T-helper 17 cell (primary cell): ENCODE measurements at places on chromosomes 13 and 19. TPM values are rescaled to one million over a fixed set of nuclear protein-coding genes. Genes with fewer than 3 reads are reported as not detected.
A peak's percentile ranks its signal among the peaks of the same experiment; 100 is the strongest.

The PRKCG gene
- total RNA-seq, result 1.4 TPM

The MEGF8 gene
- total RNA-seq, result 4.6 TPM

The ZNF468 gene
- total RNA-seq, result 12.2 TPM

The ZNF606 gene
- 7.1 TPM for total RNA-seq

The CACNG7 gene
- total RNA-seq, result not detected

The WDR18 gene
- 42.8 TPM for total RNA-seq

The GDF15 gene
- total RNA-seq, result 0.29 TPM

The KRTDAP gene
- total RNA-seq, result not detected

The ZNF541 gene
- total RNA-seq, result 0.99 TPM

The ARRDC5 gene
- total RNA-seq, result 4.8 TPM

The KLK14 gene
- total RNA-seq, result 0.39 TPM

The LCP1 gene
- total RNA-seq, result 485 TPM

DNA sequence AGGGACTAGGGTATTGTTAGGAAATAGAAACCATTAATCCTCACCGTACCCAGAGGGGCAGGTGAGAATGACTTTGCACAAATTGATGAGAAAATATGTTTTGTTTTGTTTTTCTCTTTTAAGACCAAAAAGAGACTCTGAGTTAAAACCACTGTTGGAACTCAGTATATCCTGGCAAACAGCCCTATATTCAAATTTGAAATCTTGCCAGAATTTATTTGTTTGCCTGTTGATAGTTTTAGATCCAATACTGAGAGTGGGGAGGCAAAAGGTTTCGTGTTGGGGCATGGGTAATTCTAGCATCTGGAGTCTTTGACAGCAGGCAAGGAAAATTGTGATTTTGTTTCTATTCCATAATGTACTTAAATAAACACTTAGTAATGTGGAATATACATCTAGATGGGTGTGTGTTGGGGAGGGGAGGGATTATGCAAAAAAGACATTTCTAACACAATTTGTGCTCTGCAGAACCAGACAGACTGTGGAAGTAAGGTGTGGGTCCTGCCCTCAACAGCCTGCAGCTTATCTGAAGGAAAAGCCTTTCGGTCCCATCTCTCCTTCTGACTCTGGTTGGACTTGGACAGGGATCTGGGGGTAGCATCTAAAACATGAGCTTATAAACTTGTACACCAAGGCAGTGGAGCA is 190.7 kb downstream of the OXGR1 start:
- no peak overlapping the region for H3K4me3 ChIP-seq
- H3K36me3 ChIP-seq, result no peaks in the 10 kb centered on the region
- H3K27ac ChIP-seq, result no peak overlapping the region
- no peaks in the 10 kb centered on the region for H3K4me1 ChIP-seq
- no peaks in the 10 kb centered on the region for H3K27me3 ChIP-seq

DNA sequence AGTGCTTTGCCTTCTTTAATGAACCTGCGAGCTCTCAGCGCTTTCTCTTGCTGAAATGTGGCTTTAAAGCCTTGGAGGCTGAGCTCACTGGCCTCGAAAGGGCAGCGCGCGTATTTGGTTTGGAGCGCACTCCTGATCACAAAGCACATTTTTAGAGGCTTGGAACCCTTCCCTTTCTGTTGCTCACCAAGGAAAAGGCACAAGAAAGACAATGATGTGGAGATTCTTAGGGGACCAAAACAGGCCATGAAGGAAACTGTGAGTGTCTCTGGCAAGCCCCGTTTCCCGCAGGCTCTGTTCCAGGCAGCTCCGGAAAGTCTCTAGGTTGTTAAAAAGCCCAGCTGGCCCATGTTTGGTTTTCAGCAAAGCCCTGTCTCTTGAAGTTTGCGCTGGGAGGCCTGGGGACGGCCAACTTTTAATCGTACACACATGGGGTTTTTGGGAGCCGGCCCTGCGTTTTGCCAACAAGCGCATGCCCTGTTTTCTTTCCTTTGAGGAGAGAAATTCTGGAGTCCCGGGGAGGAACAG is 9.4 kb upstream of the SPC24 start:
- no peak for DNase-seq
- no peak overlapping the region for H3K4me3 ChIP-seq
- no peak overlapping the region for H3K27ac ChIP-seq

GRCh38 chr13:48580185-48580803 is 47.4 kb upstream of the RCBTB2 start:
- H3K36me3 ChIP-seq, result peaks cover 2% of the 10 kb centered on the region
- H3K4me1 ChIP-seq, result peaks cover 9% of the 10 kb centered on the region
- peak; percentile 66 for DNase-seq
- H3K27ac ChIP-seq, result peak overlapping the region; percentile 51

DNA sequence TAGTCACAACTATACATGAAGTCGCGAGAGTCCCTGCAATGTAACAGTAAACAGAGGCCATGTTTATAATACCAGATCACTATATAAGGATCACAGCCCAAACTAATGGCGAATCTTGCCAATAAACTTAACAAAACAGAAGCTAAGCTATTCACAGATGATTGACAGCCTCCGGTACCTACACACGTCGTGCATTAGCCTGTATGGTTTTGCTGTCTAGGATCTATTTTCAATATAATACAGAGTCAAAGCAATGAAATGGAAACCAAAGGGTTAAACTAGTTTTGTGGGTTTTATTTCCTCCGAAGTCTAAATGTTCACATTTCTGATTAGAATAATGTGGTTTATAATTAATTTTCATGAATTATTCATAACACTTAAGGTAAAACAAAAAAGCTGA is 10.1 kb downstream of the ANKRD10 start:
- H3K4me3 ChIP-seq, result no peak overlapping the region
- H3K27me3 ChIP-seq, result no peaks in the 10 kb centered on the region
- H3K36me3 ChIP-seq, result peaks cover 9% of the 10 kb centered on the region

DNA sequence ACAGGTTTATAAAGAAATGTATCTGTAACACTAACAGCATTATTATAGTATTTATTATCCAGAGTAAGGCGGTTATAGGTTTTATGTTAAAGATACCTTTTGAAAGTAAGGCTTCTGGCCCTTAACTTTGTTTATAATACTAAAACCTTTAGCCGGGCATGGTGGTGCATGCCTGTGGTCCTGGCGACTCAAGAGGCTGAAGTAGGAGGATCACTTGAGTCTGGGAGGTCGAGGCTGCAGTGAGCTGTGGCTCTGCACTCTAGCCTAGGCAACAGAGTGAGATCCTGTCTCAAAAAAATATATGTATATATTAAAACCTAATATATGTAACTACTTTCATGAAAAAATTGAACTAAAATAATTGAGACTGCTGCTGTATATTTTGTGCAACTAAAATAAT is 98.7 kb upstream of the KLF5 start:
- no peak for DNase-seq
- peaks cover 14% of the 10 kb centered on the region for H3K36me3 ChIP-seq
- H3K27me3 ChIP-seq, result no peaks in the 10 kb centered on the region
- H3K27ac ChIP-seq, result no peak overlapping the region
- no peaks in the 10 kb centered on the region for H3K4me1 ChIP-seq
- H3K4me3 ChIP-seq, result no peak overlapping the region

DNA sequence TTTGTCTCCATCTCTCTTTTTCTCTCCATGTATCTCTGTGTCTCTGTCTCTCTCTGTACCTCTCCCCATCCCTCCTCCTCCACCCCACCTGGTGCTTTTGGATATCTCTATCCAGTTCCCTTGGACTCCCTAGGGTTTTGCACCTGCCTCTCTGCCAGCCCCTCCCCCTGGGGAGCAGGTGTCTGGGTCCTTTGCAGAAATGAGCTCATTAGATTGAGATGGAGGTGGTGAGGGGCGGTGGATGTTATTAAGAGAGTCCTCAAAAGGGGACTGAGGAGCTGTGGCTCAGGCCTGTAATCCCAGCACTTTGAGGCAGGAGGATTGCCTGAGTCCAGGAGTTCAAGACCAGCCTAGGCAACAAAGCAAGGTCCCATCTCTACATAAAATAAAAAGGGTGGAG is 2.1 kb downstream of the KCNN4 start:
- no peak for DNase-seq
- peak overlapping the region; percentile 95 for H3K27ac ChIP-seq
- H3K4me3 ChIP-seq, result peak overlapping the region; percentile 80
- H3K4me1 ChIP-seq, result peaks cover 63% of the 10 kb centered on the region
- no peaks in the 10 kb centered on the region for H3K27me3 ChIP-seq

DNA sequence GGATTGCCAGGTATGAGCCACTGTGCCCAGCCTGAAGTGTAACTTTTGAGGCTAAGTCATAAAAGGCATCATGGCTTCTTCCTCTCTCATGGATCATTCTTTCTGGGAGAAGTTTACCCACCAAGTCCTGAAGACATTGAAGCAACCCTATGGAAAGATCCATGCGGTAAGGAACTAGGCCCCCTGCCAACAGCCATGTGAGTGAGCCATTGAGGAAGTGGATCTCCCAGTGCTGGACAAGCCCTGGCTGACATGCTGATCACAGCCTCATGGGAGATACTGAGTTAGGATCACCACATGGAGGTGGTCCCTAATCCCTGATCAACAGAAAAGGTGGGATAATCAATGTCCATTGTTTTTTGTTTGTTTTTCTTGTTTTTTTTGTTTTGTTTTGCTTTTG is 3.3 kb upstream of the NUDT19 start:
- no peaks in the 10 kb centered on the region for H3K27me3 ChIP-seq
- DNase-seq, result no peak
- H3K4me1 ChIP-seq, result peaks cover 13% of the 10 kb centered on the region
- H3K4me3 ChIP-seq, result no peak overlapping the region

- no peaks in the 10 kb centered on the region for H3K27me3 ChIP-seq
- no peaks in the 10 kb centered on the region for H3K36me3 ChIP-seq
- no peaks in the 10 kb centered on the region for H3K4me1 ChIP-seq
- no peak overlapping the region for H3K4me3 ChIP-seq
These were observed 1016.9 kb downstream of the UQCRFS1 start for GRCh38 chr19:28196101-28196500.

DNA sequence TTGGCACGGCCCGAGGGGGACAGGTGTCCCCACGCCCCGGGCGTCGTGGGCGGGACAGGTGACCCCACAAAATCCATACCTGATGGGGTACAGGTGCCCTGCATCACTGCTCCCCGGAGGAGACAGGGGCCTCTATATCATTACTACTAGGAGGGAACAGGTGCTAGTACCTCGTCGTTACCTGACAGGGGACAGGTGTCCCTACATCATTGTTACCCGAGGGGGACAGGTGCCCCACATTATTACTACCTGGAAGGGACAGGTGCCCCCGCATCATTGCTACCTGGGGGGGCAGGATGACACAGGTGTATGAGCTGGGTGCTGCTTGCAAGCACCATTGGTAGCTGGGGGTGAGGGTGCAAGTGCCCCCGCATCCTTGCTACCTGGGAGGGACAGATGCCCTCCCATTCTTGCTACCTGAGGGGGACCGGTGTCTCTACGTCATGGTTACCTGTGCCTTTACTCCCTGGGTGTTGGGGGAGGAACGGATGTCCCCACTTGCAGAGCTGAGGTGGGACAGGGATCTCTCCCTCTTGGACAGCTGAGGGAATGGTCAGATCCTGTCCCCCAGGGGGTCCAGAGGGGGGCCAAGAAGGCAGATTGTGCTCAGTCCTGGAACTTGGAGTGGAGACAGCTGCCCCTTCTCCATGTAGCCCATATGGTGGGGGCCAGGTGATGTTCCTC is 620 bp downstream of the CRTC1 start:
- no peaks in the 10 kb centered on the region for H3K36me3 ChIP-seq
- H3K4me1 ChIP-seq, result peaks cover 13% of the 10 kb centered on the region
- no peak for DNase-seq
- H3K27me3 ChIP-seq, result no peaks in the 10 kb centered on the region
- H3K27ac ChIP-seq, result peak overlapping the region; percentile 4

GRCh38 chr13:46893221-46893740 is 3.6 kb downstream of the HTR2A start:
- H3K27me3 ChIP-seq, result peaks cover 92% of the 10 kb centered on the region
- H3K4me1 ChIP-seq, result peaks cover 23% of the 10 kb centered on the region
- H3K36me3 ChIP-seq, result peaks cover 2% of the 10 kb centered on the region
- peak overlapping the region; percentile 79 for H3K4me3 ChIP-seq

GRCh38 chr13:110419381-110419791 is 112.3 kb downstream of the COL4A2 start:
- peaks cover 5% of the 10 kb centered on the region for H3K36me3 ChIP-seq
- H3K4me3 ChIP-seq, result no peak overlapping the region
- H3K27ac ChIP-seq, result no peak overlapping the region
- DNase-seq, result no peak

GRCh38 chr19:31144075-31144870 is 205.0 kb downstream of the TSHZ3 start:
- H3K4me3 ChIP-seq, result no peak overlapping the region
- H3K27ac ChIP-seq, result no peak overlapping the region
- no peaks in the 10 kb centered on the region for H3K36me3 ChIP-seq
- DNase-seq, result no peak

- H3K4me1 ChIP-seq, result no peaks in the 10 kb centered on the region
- H3K36me3 ChIP-seq, result no peaks in the 10 kb centered on the region
- no peak overlapping the region for H3K4me3 ChIP-seq
- no peaks in the 10 kb centered on the region for H3K27me3 ChIP-seq
- DNase-seq, result no peak
These were observed 24.9 kb upstream of the WDR18 start for GRCh38 chr19:958967-959855.

GRCh38 chr19:6464070-6464873 is at the start of gene CRB3:
Gene CRB3 (plus strand): TSS chr19:6464271. CDS start chr19:6464702, 431 bp downstream.
- peak within 1 kb of the TSS; percentile 71 for H3K4me3 ChIP-seq
- H3K36me3 ChIP-seq, result peaks cover 6% of the 10 kb centered on the region
- no peaks in the 10 kb centered on the region for H3K27me3 ChIP-seq
- DNase-seq, result peak; percentile 23
- no peak within 1 kb of the TSS for H3K27ac ChIP-seq
- H3K4me1 ChIP-seq, result peaks cover 18% of the 10 kb centered on the region
